ENCODE measurements at places on chromosomes 12 and 14.

DNA sequence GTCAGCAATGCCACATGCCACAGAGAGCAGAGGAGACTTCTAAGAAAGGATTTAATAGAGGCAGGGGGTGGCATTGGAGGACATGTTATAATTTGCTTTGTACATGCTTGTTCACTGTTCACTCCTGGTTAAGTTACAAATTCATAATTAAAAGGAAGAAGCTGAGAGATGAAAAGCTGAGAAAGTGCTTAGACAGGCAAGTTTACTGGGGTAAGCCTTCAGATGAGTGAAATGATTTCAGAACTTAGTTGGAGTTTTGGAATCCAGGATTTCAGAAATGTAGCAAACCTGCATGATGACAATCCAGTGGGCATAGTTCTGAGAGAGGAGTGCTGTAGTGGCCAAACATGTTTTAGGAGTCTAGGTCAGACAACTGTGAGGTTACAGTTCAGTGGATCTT lies 67.3 kb upstream of the FBXO33 start:
- no peak for DNase-seq

DNA sequence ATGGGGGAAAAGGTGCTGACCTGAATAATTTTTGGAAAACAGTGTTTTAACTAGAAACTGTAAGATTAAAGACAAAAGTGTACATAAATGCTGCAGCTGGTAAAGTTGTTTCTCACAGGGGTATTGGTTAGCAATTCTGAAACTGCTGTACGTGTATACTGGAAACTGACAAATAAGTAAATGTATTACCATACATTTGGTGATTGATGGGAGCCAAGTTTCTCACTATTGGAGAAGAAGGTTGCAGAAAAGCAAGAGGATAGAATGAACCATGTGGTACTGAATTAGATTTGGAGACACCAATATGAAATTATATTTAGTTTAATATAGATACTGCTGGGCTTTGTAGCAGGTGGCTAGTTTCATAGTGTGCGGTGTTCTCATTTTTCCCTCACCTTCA lies 19.6 kb upstream of the FBXO33 start:
- DNase-seq: no peak

GRCh38 chr14:96255501-96256366 lies at the start of gene BDKRB1:
Gene BDKRB1, plus strand, starts transcription at chr14:96256210. Its CDS starts 7,473 bp downstream, at chr14:96263683.
- no peak for DNase-seq

DNA sequence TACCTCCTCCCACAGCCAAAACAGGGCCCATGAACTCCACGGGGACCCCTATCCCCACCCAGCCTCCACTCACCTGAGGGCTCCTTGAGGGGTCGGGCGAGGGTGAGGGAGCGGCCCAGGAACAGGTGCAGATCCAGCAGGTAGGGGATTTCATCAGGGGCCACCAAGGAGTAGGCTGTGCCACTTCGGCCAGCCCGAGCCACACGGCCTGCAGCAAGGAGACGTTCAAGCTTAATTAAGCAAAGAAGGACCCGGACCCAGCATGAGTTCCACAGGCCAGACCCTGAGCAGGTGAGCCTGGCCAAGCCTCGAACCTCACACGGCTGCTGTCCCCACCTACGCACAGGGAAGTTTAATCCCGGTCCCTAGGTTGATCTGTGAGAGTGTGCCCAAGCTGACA lies 15.6 kb downstream of the DDX54 start:
- DNase-seq: no peak

- DNase-seq: no peak
Measured at GRCh38 chr12:40225337-40225983, 663 bp downstream of the LRRK2 start.

GRCh38 chr12:104044158-104044557 lies 5.8 kb downstream of the GLT8D2 start:
- DNase-seq: no peak

DNA sequence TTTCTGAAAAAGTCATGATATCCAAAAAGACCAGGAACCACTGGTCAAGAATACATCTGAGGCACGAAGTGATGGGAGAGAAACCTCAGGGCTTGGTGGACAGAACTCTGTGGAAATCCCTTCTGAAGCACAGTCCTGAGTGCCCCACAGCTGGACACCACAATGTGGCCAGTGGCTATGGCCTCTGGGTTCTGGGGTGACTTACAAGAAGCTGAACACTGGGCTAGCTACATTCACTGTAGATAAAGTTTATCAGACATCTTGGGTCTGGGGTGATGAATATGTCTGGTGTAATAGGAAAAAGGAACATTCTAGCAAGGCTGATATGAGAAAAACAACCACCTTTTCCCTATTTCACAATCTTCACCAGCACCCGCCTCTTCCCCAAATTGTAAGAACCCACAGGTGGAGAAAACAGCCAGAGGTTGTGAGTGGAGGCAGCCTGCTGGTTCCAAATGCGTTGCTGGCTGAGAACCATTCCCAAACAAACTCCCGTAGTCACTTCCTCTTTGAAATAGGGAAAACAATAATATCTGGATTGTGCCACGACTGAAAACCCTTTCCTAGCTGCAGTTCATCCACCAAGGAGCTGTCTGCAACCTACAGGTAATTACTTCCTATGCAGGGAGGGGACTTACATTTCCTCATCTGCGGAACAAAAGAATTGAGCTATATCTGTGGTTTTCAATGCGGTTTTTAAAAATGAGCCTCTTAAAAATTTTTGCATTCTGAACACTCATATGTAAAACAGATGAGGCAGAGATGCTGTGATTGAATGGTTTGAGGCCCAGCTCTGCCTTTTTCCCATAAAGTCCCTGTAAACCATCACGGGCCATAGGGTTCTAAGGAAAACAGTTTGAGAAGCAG lies 193.6 kb downstream of the SLC41A2 start:
- no peak for DNase-seq

GRCh38 chr12:41604830-41605229 lies 416.7 kb downstream of the PDZRN4 start:
- DNase-seq: no peak

- no peak for DNase-seq
Measured at GRCh38 chr14:92704821-92705220, 43.6 kb downstream of the LGMN start.

DNA sequence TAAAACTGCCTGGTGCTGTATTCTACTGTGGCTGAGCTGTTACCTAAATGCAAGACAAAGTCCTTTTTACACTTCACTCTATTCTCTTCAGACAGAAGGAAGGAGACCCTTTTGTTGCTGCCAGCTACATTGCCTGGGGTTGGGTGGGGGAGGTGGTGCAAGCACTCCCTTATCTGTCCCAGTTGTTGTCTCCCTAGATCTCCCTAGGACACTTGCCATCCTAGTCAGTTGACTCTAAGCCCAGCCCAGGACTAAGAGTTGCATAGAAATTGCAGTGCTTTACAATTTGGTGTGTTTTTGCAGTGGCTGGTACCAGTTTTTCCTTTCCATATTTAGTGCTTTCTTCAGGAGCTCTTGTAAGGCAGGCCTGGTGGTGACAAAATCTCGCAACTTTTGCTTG lies 35.1 kb downstream of the SCYL2 start:
- DNase-seq: no peak

DNA sequence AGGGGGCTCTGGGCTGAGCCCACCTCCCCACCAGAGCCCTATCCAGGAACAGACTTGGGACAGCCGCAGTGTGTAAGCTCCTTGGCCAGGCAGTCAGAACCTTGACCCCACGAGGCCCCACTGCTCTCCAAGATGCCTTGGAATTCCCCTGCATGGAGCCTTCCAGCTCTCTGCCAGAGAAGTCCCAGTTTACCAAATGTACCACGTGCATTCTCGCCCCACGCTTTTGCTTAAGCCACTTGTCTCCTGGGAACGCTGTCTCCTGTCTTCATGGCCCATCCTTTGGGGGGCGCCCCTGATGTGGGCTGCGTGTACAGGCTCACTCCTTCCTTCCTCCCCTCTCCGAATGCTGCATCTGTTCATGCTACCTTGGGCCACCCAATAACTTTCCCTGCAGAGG lies 7.9 kb downstream of the FAIM2 start:
- no peak for DNase-seq

- DNase-seq: no peak
Measured at GRCh38 chr14:93785423-93785822, 2.9 kb downstream of the PRIMA1 start.

DNA sequence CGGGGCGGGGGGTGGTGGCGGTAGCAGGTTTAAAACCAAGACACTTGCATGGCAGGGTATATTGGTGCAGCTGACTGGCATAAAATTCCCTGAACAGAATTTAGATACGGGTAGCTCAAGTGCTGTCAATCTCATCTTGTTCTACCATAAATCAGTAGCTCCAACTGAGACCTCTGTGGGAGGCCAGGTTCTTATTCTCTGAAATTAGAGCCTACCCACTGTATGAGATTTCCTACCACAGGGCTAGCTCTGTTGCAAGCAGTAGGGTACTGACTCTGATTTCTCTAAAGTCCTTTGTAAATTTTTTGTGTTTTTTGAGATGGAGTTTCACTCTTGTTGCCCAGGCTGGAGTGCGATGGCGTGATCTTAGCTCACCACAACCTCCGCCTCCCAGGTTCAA lies 3.3 kb upstream of the RPLP0 start:
- no peak for DNase-seq

GRCh38 chr12:105476616-105477015 lies 146.1 kb downstream of the C12orf75 start:
- DNase-seq: no peak

GRCh38 chr12:16526693-16527092 lies 79.3 kb downstream of the LMO3 start:
- no peak for DNase-seq

Data from stimulated activated CD4-positive, alpha-beta T cell treated with anti-CD3 and anti-CD28 coated beads, Interleukin-1b, Interleukin-23, amount 100 ng/mL, for 48 hours (primary cell).